ENCODE measurements at places on chromosomes 7 and 10.

GRCh38 chr10:68088740-68089139 lies 13.7 kb upstream of the HERC4 start:
- no peak for DNase-seq

- DNase-seq: no peak
Measured at GRCh38 chr7:24948739-24949138, 31.2 kb downstream of the OSBPL3 start.

- DNase-seq: no peak
Measured at GRCh38 chr7:22093936-22094335, 148.2 kb upstream of the CDCA7L start.

DNA sequence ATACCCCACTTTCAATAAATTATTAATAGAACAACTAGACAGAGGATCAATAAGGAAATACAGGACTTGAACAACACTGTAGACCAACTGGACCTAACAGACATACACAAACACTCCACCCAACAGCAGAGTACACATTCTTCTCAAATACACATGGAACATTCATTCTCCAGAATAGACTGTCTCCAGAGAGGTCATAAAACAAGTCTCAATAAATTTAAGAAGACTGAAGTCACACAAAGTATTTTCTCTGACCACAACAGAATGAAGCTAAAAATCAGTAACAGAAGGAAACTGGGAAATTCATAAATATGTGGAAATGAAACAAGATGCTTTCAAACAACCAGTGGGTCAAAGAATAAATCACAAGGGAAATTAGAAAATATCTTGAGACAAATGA lies 119.8 kb downstream of the SMURF1 start:
- DNase-seq: peak; percentile 65

GRCh38 chr10:14698829-14699170 lies 75.9 kb downstream of the FAM107B start:
- DNase-seq: no peak

GRCh38 chr7:16954321-16954720 lies 72.5 kb upstream of the AGR3 start:
- no peak for DNase-seq

DNA sequence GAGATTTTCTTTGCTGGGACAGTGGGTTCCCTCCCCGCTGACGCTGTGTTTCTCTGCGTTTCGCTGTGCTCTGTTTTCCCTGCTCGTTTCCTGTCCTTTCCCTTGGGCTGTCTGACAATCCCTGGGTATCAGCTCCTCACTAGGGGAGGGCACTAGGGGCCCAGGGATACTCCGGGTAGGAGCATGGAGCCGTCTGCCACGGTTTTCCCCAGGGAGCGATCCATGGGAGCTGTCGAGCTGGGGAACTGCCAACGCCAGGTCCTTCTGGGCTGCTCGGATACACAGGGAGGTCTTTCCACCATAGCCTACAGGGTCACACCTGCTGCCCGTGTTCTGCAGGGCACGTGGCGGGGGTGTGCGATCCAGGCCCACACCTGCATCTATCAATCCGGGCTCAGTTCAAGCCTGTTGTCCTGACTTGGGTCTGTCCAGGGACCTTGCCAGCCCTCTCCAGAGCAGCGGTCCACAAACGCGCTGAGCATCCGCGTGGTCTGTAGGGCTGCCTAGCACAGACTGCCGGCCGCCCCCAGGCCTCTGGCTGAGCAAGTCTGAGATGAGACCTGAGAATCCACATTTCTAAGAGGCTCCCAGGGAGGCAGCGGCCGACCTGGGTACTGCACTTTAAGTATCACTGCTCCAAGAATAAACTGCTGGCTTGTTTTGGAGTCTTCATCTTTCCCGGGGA lies 263.1 kb downstream of the ELFN1 start:
- no peak for DNase-seq

DNA sequence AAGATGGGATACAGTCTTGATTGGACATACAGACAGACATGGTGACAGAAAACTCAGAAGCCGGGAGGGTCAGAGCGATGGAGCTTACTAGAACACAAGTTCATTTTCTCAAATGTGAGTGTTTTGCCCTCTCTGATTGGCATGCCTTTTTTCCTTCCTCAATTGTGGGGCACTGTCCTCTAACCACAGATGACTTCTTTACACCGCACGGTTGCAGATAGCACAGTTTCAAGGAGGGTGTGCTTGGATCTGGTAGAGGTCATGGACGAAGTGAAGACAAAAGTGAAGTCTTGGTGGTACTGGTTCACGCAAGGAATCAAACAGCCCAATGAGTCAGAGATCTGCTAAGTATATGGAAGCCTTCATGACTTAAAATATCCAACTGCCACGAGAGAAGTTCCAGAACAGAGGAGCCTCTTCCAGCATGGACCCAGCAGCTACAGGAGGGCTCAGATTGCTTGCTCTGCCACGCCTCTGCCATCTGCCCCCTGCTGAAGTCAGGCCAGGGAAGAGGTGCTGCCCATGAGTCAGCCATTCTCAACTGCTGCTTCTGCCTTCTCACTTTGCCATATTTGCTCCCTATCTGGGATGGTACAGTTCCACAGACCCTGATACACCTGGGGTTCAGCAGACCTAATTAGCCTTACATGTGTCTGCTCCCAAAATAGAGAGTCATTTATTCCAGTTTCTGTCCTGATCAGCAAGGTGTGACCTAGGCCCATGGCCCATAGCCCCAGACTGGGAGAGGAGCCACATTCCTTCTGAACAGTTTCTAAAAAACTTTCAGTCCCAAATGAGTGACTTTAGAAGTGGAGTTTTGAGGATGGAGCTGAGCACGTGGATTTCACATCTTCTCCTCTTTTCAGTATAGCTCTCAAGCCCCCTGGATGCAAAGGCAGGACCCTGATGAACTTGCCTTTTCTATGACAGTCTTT lies 413.8 kb downstream of the KCNMA1 start:
- no peak for DNase-seq

DNA sequence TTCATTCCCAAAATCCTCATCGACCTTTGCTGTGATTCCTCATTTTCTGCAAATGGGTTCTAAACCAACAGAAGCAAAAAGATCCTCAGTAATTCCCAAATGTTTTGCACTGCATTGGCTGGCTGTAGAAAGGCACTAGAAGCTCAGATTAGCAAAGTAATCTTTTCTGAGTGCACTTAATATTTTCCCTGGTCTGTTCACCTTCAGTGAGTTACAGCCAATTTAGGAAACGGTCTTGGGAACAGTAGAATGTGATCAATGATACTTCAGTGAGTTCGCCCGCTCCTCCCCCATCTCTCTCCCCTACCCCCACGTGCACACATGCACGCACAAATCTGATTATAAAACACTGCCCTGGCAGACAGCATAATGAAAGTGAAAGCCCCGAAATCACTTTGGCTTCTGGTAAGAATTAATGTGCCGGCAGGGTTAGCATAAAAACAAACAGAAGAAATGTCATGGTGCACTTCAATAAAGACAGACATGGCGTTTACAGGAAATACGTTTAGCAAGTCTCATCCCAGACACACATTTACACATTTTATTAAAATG lies 201.3 kb upstream of the CDCA7L start:
- DNase-seq: no peak

DNA sequence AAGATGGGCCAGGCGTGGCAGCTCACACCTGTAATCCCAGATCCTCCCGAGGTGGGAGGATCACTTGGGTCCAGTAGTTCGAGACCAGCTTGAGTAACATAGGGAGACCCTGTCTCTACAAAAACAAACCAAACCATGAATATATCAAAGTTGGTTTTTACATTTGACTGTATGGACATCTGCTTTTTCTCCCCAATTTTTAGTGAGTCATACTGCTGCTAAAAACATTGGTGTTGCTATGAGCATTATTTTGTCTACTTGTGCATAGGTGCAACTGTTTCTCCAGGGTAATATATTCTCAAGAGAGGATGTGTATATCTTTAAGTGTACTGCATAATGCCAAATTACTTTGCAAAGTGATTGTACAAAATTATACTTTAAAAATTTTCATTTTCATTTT lies 769 bp upstream of the TMEM248 start:
- no peak for DNase-seq

GRCh38 chr10:89875557-89875956 lies 174.2 kb downstream of the KIF20B start:
- DNase-seq: no peak

- no peak for DNase-seq
Measured at GRCh38 chr10:101139421-101139911, 8.4 kb downstream of the TLX1 start.

GRCh38 chr10:74910241-74910975 lies 84.0 kb downstream of the KAT6B start:
- DNase-seq: no peak

DNA sequence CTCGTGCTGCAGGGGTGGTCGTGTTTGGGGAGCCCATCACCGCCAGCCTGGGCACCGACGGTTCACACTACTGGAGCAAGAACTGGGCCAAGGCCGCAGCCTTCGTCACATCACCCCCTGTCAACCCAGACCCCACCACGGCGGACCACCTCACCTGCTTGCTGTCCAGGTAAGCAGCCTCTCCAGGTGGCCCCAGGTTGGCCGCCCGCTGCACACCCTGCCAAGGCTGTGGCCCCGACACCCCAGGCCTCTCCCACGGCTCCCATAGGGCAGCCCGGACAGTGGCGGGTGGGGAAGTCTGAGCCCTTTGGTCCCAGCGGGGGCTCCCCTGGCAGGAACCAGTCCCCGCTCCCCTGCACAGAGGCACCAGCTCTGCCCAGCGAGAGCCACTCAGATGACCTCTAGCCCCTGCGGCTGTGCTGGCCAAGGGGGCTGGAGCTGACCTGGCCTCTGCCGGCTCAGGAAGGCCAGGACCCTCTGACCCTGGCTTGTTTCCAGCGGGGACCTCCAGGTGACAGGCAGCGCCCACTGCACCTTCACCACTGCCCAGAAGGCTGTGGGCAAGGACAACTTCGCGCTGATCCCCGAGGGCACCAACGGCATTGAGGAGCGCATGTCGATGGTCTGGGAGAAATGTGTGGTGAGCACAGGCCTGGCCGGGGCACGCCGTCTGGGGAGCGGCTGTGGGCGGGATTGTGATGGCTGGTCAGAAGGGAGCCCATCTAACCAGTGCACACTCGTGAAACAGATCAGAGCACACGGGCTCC lies 13.8 kb downstream of the DPYSL4 start:
- no peak for DNase-seq

GRCh38 chr10:95877881-95878280 lies 29.9 kb upstream of the CC2D2B start:
- no peak for DNase-seq

GRCh38 chr7:24756545-24757352 lies 515 bp downstream of the GSDME start:
- no peak for DNase-seq

- DNase-seq: peak; percentile 37
Measured at GRCh38 chr7:786472-787255, 45.6 kb upstream of the SUN1 start.

DNA sequence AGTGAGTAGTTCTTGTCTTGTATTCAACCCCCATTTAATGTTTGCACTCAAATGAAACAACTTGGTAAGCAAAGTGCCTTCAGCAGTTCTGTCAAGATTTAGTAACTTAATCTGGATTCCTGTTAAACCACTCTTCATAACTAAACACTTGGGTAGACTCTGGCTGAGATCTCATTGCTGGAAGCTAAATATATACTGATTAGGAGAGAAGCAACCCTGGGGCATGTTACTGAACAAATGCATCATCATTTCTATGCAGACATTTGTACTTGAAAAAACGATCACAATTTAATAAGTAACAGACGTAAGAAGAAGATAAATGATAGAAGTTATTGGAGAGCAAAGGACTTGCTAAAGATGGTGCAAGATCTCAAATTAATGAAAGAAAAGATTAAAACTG lies 308.4 kb upstream of the POM121L12 start:
- no peak for DNase-seq

GRCh38 chr7:83957333-83957732 lies 237.3 kb downstream of the SEMA3A start:
- DNase-seq: no peak

DNA sequence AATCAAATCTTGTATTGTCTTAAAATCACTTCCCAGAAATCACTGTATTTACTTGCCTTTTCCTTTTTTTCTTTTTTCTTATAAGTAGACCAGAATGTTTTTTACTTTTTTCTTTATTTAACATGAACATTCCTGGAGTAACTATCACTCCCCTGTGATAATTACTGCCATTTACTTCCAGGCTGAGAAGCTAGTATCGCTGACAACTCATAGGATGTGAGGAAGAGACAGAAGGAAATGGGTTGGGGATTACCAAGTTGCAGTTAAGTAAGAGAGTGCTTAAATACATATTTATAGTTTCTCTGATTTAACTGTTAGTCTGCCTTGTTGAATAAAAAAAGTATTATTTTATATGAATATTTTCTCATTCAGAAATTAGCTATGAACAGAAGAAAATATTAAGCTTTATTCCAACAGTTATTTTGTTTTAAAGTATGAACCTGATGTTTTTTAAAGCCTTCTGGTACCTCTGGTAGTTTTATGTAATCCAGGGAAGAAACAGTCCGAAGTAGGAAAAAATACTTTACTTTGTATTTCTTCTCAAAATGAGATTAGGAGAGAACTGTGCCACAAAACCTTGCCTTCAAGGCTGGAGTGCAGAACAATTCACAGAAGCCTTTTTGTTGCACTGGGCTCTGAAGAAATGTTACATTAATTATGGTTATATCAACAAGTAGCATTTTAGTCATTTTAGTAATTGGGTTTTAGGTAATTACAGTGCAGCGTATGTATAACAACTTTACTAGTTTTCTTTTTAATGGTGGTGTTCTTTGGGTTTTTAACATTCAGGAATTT lies 72.8 kb downstream of the SHOC2 start:
- no peak for DNase-seq

DNA sequence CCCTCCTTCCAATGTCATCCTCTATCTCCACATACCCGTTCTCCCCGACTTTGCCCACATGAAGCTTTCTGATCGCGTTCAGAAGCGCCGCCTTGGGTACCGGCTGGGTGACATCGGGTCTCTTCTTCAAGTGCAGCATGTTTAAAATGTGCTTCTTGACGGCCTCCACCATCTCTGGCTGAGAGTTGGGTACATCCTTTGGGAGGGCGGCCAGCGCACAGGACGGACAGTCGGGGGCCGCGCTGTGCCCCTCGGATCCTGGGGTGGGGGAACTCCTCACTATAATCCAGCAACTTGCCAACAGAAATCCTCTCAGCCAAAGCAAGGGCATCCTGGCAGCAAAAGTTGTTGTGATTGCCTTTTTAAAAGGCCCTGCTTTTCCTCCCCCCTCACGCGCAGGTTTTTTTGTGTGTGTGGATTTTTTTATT lies 2.8 kb downstream of the INHBA start:
- DNase-seq: no peak

DNA sequence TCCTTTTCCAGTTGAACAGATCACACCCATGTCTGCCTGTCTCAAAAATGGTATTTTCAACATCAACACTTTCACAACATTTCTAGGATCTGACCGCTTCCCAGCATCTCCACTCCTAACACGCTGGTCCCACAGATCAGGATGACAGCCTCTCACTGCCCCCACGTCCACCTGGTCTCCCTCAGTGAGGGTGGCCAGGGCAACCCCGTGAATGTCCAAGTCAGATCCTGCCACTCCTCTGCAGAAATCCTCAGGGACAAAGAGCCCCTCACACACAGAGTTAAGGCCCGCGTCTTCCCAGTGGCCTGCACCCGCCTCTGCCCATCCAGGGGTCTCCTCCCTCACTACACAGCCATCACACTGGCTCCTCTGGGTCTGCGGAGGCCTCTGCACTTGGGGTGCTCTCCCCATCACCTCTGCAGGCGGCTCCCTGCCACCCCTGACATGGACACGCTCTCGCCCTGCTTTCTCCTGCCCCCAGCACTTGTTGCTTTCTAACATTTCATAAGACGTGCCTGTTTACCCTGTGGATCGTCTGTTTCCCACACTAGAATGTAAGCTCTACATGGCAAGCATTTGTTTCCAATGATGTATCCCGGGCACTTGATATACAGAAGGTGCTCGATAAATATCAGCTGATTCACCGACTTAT lies 20.0 kb downstream of the GNA12 start:
- no peak for DNase-seq
